A549 treated with DMSO at 1 μM for 4 hours (cell line): ENCODE measurements at places on chromosomes 3 and 15. TPM values are rescaled to one million over a fixed set of nuclear protein-coding genes. Genes with fewer than 3 reads are reported as not detected.

GALNT15 gene
- 0.06 to 0.14 TPM (median 0.07 TPM) in 3 of 5 replicates, not detected in the others for total RNA-seq

IREB2 gene
- 42.4 to 54.9 TPM (median 46.1 TPM) in 5 replicates for total RNA-seq

GNAT1 gene
- total RNA-seq = 0.09 TPM in 1 of 5 replicates, not detected in the others

CCR1 gene
- total RNA-seq = 0.07 TPM in 1 of 5 replicates, not detected in the others

FBN1 gene
- 7.4 to 12.3 TPM (median 9.2 TPM) in 5 replicates for total RNA-seq

CALML4 gene
- total RNA-seq = 6.9 to 10.6 TPM (median 9.2 TPM) in 5 replicates

CLRN1 gene
- not detected in 5 replicates for total RNA-seq

EPB42 gene
- total RNA-seq = not detected in 5 replicates
